ENCODE measurements at places on chromosomes 5 and 9. TPM values are rescaled to one million over a fixed set of nuclear protein-coding genes. Genes with fewer than 3 reads are reported as not detected.

Gene CD274
- total RNA-seq: 57.6 TPM

Gene F2R
- total RNA-seq: 2.9 TPM

DNA sequence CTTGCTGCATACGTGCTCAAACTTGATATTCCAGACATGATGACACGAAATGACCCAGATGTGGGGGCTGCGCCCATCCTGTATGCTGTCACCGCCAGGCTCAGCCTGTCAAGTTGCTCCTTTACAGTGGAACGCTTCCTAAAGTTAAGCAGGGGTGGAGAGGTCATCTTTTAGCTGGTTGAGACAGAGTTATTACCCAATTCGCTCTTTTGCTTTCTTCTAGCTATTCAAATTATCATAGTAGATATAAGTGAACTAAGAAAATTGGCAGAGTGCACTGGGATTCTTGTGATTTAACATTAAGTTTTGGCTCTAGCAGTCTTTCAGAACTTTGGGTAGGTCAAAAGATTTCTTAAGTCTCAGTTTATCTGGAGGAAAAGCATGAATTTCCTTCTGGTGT is 69.8 kb upstream of the BASP1 start:
- DNase-seq: no peak

DNA sequence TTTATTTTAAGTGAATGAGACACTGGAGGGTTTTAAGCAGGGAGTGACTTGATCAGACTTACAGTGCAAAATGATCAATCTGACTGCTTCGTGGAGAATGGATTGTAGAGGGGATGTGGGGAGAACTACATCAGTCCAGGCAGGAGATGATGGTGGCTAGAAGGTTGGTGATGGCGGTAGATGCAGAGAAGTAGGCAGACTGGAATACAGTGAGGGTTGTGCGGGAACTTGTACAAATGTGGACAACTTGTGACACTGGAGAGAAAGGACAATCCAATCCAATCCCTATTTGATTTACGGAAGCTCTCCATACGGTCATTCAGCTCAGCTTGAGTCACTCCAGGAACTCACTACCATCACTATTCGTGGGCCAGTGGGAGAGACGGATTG is 593 bp downstream of the TIGD6 start:
- no peak for DNase-seq

Gene FGD3
- total RNA-seq: 39.5 TPM

Gene PTGS1
- 0.28 TPM for total RNA-seq

DNA sequence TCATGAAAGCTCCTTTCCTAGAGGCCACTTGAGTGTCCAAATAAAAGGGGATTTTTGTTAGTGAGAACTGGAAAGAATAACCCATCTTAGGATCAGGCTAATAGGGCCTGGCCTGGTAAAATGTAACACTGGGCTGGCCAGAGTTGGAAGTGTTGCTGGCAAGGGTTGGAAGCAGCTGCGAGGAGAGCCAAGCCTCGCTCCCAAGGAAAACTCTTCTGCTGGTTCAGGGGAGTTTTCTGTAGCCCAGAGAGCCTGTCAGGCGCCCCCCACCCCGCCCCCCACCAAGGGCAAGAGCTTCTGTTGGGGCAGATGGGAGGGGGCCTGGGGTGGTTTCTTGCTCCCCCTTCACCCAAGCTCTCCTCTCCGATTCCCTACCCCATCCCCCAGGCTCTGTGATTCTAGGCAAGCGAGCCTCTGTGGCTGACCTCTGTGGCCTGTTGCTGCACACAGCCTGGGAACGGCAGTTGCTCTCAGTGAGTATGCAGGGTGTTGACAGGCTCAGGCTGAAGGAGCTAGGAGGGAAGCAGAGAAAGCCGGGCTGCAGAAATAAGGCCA is 547.8 kb downstream of the CCDC171 start:
- no peak for DNase-seq

Gene MZB1
- 29.1 TPM for total RNA-seq

GRCh38 chr5:163565931-163566608 is 60.7 kb downstream of the MAT2B start:
- peak; percentile 70 for DNase-seq

Measured in activated CD4-positive, alpha-beta T cell treated with anti-CD3 and anti-CD28 coated beads, Interleukin-2, amount 10 ng/mL, durations not matched to agents 24 days and 14 days (primary cell).